ENCODE measurements at places on chromosomes 6 and 20. TPM values are rescaled to one million over a fixed set of nuclear protein-coding genes. Genes with fewer than 3 reads are reported as not detected.

Gene CLPSL2
- total RNA-seq: not detected

Gene EHMT2
- 117 TPM for total RNA-seq

- DNase-seq: no peak
Observed at GRCh38 chr6:154197196-154197860, 158.3 kb downstream of the OPRM1 start.

GRCh38 chr20:12965870-12966251 is 42.9 kb upstream of the SPTLC3 start:
- DNase-seq: no peak

- no peak for DNase-seq
Observed at GRCh38 chr6:115681978-115682775, 378.5 kb downstream of the FRK start.
